Activated T-helper 2 cell treated with anti-CD3 and anti-CD28 coated beads, Interferon-gamma antibody, Interleukin-2, Interleukin-4, amounts not matched to agents 10 μg/mL and 5 μg/mL and 100 μg/mL, durations not matched to agents 14 hours and 24 hours and 36 hours (primary cell): ENCODE measurements at places on chromosomes 2 and 18.
A peak's percentile ranks its signal among the peaks of the same experiment; 100 is the strongest.

GRCh38 chr2:234279637-234280036 lies 217.2 kb downstream of the ARL4C start:
- DNase-seq: no peak

- DNase-seq: no peak
Measured at GRCh38 chr2:48137829-48138228, 231.5 kb upstream of the FBXO11 start.

DNA sequence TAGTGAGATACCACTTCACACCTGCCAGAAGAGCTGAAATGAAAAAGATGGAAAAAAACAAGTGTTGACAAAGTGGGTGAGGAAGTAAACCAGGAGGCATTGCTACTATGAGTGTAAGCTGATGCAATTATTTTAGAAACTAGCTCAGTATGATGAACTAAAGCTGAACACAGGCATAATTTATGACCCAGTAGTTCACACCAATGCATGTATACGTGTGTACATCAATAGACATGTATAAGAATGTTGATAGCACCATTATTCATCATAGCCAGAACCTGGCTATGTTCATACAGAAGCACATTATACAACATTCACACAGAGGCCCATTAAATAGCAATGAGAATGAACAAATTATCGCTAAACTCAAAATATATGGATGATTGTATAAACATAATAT lies 83.1 kb upstream of the SPOPL start:
- no peak for DNase-seq

- peak; percentile 16 for DNase-seq
Measured at GRCh38 chr2:121080013-121080772, 204.8 kb downstream of the TFCP2L1 start.

DNA sequence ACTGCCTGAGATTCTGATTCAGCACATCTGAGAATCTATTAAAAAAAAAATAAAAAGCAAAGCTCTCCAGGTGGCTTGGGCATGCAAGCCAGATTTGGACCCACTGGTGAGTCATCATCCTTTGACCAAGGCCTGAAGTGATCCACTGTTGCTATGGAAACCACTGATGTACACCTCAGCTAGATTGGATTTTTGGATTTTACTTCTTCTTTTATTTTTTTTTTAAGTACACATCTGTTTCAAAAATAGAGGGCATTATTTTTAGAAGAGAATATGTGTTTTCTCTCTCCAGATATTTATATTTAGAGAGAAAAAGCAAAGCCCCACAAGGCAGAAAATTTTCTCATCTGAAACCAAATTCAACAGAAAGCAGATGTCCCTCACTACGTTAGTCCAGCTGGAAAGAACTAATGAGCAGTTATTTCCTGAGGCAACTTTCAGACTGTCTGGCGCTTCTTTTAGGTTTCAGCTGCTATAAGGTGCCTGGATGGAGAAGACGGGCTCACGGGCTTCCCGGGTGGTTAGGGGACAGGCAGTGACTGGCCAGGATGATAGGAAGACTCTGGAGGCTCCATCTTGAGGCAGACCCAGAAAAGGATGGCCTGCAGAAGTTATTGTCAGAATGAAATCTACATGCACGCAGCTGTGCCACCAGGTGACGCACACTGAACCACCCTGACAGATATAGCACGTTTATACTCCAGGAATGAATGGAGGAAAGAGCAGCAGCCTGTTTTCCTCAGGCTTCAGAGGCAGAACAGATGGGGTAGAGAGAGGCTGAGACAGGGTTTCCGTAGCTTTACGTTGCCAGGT lies 50.5 kb downstream of the MRPL35 start:
- no peak for DNase-seq
